ENCODE measurements at places on chromosomes 5 and 9.

DNA sequence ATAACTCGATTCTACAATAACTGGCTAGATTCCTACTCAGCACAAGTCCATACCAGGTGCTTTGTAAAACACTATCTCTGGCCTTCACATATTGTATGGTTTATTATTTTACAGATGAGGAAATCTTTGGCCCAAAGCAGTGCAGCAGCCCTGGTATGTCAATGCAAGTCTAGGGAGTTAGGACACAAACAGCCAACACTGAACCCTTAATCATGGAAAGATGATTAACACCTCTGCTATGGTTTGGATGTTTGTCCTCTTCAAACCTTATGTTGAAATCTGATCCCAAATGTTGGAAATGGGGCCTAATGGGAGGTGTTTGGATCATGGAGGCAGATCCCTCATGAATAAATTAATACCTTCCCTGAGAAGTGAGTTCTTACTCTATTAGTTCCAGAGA is 76.6 kb downstream of the MAPKAP1 start:
- DNase-seq, result no peak

DNA sequence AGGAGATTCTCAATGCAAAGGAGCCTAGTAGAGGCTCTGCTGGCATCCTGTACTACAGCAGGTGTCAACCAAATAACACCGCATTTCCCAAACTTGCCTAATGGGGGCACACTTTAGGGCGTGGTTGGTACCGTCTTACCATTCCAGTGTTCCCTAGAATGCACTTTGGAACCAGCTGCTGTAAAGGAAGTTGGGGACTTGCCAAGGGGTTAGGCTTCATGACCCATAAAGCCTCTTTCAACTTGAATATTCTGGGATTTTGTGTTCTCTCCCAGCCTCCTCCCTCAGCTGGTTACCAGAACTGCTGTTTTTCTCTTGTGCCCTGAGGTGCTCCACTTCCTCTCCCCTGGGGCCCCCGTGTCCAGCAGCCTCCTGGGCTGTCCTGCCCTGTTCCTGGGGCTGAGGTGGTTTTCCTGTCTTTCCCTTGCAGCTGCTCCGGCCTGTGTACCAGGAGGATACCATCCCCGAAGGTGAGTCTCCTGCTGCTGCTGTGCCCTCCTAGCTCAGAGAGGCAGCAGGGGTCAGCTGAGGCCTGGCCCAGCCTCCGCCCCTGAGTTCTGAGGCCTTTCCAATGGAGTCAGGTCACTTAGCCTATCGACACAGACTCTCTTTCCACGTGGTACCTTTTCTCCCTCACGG is 44.7 kb downstream of the RGS3 start:
- DNase-seq, result no peak

DNA sequence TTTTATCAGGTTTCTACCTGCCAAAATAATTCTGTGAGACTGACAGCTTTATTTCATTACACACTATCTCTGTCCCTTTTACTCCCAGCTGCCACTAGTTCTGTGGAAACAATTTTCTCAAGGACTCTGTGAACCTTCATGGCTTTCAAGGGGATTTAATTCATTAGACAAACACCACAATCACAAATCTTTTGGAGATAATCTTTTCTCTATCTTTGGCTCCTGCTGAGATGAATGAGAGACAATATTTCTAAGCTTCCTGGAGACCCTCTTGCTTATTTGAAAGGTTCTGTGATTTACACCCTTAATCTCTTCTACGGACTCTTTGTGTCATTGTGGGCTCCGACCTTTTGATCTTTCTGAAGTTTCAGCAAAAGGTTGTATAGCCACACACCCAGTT is 222.6 kb downstream of the PRDM9 start:
- DNase-seq, result no peak

DNA sequence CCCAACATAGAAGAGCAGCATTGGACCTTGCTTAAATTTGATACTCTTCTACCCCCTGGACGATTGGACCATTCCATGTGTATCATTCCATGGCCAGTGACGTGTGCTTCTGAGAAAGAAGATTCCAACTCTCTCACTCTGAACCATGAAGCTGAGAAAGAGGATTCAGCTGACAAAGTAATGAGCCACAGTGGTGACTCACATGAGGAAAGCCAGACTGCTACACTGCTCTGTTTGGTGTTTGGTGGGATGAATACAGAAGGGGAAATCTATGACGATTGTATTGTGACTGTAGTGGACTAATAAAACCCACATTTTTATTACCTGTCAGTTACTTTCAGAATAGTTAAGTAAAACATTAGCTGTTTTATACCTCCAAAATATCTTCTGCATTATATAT is 7.5 kb downstream of the HSPA5 start:
- DNase-seq, result no peak

GRCh38 chr5:53481159-53481886 is 894 bp downstream of the FST start:
- no peak for DNase-seq

DNA sequence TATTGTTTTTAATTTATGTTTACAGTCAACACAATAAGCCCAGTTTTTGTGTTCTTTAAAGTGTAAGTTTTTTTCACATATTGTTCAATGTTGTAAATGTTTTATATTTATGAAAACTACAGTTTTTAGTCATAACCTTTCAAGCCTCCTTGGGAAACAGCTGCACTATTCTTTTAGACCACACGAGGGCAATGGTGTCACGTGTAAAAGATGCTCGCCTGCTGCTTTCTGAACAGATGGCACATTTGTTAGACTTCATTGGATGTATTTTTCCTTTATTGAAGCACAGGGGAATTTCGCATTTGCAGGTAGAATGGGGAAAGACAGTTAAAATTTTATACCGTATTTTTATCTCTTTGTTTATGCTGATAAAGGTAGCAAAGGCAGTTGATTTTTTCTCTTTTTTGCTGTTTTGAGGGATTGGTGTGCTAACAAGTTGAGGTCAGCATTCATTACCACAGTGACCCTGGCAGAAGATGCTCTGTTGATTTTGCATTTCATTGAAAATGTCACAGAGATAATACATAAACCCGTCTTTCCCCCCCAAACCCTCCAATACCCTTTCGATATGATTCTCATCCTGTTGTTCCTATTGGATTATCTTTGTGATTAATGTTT is 59.0 kb downstream of the MAT2B start:
- peak; percentile 30 for DNase-seq

DNA sequence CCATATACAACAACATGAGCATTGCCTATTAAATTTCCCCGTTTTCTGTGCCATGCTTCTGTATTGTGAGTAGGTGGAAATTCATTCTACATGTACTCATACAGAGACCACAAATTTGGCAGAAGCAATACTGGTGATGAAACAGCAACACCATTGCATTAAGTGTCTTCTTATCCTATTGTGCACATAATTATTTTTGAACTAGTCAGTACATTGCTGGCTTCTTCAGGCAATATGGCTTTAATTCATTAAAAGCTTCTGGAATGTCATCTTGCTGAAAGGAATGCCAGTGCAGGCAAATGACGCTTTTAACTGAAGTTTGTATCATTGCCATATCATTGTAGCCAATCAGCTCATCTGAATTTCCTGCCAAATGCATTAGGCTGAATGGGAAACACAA is 82.6 kb downstream of the KIAA1958 start:
- DNase-seq, result no peak

DNA sequence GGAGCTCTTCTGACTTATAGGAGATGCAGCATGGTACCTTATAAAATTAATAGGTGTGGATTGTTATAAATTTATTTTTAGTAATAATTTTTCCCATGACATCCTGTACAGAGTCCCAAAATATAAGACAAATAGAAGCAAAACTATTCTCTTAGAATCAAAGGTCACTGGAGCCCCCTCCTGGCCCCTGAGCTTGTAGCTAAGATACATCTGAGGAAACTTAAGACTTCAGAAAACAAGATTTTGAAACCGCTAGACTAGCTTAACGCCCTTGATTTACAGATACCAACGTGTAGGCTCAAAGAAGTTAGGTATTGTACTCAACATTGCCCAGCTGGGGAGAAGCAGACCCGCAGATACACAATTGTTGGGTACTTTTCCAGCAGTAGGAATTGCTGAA is 45.7 kb upstream of the KCNN2 start:
- DNase-seq, result no peak

DNA sequence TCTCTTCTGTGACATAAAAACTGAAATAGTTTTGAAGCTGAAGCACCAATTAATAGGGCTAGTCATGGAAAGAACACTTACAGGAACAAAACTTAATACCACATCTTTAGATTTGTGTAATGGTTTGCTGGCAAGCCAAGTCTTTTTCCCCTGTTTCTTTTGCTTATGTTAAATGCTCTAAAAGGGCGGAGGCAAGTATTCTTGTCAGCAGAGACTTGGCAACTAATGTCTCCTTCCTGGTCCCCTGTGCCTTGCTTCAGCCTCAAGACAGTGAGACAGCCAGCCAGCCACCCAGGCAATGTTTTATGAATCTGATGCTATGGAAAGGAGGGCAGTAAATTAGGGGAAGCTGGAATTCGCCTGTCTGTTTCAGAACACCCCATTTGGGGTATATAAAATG is 45.7 kb downstream of the PRRC1 start:
- DNase-seq, result no peak

DNA sequence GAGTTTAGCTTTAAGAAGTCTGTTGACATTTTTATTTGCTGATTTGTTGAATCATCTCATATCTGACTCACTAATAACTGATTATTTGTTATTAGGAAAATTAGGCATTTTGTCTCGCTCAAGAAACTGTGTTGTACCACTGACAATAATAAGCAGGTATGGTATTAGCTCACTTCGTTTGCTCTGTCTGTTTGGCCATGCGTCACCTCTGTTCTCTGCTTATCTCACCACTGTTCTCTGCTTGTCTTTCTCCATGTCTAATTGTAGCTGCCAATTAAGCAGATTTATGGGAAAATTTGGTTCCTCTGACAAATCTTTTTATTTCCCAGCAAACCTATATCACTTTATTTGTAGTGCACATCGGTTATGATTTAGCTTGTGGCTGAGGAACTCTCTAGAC is 138.9 kb downstream of the WDR41 start:
- no peak for DNase-seq

DNA sequence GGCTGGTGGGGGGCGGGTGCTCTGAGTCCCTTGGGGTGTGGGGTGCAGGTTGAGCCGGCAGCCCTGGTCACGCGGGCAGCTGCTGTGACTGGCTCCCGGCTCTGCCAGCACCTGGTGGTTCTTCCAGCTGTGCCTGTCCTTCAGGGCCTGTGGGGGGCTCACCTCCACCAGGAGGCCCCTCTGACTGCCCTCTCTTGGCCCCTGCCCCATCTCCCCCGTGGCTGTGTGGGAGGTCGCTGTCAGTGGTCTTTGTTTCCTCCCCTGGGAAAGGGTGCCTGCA is 3.3 kb downstream of the RXRA start:
- no peak for DNase-seq

GRCh38 chr9:120310035-120310434 is 269.9 kb downstream of the CDK5RAP2 start:
- no peak for DNase-seq

DNA sequence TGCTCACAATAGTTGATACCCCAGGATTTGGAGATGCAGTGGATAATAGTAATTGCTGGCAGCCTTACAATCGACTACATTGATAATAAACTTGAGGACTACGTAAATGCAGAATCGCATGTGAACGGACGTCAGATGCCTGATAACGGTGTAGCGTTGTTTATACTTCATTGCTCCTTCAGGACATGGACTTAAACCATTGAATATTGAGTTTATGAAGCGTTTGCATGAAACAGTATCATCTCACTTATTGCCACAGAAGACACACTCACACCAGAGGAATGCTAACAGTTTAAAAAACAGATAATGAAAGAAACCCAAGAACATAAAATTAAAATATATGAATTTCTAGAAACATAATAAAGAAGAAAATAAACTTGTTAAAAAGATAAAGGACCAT is 101.6 kb downstream of the GABBR2 start:
- DNase-seq, result no peak

DNA sequence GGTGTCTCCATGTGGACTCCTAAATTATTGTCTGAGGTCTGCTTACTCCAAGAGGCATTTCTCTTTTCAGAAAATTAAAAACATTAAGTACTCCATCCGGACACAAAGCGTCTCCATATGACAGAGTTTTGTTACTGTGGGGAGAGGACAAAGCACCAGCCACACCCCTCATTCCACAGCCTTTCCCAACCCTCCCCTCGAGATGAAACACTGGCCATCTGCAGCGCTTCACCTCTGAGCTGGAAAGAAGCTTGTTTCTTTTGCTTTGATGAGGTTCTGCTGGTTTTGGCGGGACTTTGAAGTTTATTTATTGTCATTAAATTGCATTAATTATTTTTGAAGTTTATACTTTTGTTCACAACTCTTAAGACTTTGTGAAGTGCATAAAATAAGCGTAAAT is 27.6 kb upstream of the NKD2 start:
- no peak for DNase-seq

DNA sequence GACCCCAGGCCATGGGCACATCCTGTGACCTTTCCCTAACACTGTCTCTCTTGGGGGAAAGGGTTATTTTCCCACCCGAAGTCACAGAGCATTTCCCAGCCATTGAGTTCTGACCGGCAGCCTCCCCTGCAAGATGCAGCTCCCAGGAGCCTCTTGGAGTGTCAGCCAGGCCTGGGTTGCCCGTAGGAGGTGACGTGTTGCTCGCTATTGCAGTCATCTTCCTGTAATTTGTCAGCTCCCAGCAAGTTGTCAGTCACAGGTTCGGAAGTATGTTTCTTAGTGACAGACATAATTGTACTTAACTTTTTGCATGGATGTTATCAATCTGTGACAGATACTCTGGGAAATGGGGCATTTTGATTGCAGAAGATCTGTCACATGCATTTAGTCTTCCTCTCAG is 74.5 kb downstream of the MVB12B start:
- DNase-seq, result no peak

DNA sequence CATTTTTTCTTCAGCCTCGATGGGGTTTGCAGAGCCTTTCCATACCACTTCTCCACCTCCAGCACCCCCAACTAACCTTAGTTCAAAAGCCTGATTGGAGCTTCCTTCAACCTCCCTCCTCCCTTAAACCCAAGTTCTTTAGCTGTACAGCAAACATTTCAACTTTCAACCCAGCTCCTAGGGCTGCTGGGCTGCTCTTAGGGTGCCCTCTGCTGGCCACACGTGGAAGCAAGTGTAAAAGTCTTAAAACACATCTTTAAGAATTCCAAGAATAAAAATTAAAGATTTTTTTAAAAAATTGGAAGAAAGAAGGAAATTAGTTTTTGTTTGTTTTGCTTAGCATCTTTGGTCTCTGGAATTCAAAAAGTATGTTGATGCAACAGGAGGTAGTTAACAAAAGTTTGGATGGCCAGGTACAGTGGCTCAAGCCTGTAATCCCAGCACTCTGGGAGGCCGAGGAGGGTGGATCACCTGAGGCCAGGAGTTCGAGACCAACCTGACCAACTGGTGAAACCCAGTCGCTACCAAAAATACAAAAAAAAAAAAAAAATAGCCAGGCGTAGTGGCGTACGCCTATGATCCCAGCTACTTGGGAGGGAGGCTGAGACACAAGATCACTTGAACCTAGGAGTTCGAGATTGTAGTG is 15.5 kb upstream of the HSD17B3 start:
- peak; percentile 31 for DNase-seq

GRCh38 chr5:149851211-149851610 is 93.4 kb downstream of the PDE6A start:
- DNase-seq, result no peak
